GM12878 (cell line): ENCODE measurements at places on chromosomes 4 and X. TPM values are rescaled to one million over a fixed set of nuclear protein-coding genes. Genes with fewer than 3 reads are reported as not detected.

Gene SOX3
- not detected in 2 replicates for polyA plus RNA-seq

- no peak for DNase-seq
Observed at GRCh38 chrX:136920001-136920400, 39.5 kb upstream of the RBMX start.

- DNase-seq: no peak
Observed at GRCh38 chr4:73801692-73802091, 34.8 kb upstream of the CXCL6 start.

Gene MAGEB18
- not detected in 2 replicates for polyA plus RNA-seq
